ENCODE measurements at places on chromosomes 7 and 10.

GRCh38 chr10:74021248-74022055, 23.5 kb downstream of the VCL start:
- DNase-seq = no peak

GRCh38 chr7:78151229-78151628, 352.7 kb downstream of the PHTF2 start:
- DNase-seq = no peak

DNA sequence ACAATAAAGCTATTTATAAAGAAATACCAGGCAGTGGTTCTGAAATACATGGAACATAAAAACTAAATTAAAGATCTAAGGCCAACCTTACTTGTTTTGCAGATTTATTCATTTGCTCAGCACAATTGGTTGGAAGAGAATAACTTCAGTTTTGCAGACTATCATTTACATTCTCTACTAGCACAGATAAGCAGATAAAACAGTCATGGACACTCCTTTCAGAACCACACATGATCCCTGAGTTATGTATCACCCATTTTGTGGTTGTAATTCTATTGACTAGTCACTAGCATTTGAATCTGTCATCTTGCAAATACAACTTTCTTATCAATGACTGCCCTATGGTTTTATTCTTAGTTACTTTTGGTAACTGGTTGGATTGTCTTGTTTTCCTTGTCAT, 45.1 kb downstream of the PRKAR2B start:
- DNase-seq = peak; percentile 51

GRCh38 chr7:17472939-17473338, 174.5 kb downstream of the AHR start:
- no peak for DNase-seq

DNA sequence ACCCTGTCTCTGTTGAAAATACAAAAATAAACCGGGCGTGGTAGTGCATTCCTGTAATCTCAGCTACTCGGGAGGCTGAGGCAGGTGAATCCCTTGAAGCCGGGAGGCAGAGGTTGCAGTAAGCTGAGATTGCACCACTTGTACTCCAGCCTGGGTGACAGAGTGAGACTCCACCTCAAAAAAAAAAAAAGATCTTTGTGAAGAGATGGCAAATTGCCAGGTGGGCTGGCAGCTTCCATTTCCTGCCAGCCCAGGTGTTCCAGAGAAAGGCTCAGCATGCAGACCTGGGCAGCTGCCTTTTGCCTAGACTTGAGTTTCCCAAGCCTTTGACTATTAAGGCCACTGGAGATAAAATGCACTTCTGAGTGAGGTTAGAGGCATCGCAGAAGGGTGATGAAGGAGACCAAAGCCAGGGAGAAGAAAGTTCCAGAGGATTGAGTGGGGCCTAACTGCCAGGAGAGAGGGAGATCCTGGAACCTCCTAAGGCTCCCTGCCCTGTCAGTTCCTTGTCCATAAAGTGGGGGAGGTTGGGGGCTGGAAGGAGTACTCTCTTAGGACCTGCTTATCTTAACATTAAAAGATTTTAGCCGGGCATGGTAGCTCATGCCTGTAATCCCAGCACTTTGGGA, 10.0 kb upstream of the DDIT4 start:
- DNase-seq = peak; percentile 74

DNA sequence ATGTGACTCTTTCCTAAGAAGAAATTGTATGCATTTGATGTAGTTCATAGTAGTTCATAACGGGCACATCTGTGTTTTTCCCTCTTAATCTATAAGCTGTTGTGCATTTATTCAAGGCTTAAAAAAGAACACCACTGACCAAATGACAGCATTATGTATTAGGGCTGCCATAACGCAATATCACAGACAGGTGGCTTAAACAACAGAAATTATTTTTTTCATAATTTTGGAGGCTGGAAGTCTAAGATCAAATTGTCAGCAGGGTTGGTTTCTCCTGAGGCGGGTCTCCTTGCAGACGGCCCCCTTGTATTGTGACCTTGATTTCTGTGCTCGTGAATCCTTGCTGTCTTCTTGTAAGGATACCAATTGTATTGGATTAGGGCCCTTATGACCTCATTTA, 627 bp upstream of the SSMEM1 start:
- DNase-seq = peak; percentile 58

DNA sequence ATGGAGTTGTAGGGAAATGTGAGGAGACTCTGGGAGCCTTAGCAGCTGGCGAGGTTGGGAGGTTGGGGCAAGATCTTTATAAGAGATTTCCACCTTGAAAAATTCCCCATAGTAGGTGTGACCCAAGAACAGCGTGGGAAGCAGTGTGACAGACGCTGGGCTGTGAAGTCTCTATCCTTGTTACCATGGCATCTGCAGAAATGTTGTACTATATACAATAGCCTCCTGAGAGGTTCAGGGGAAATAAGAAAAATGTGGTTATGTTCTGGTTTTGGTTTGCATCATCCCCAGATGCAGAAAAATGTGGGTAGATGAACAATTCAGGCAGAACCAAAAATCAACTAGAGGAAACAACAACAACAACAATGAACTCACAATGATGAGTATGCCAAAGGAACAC, 498.6 kb downstream of the SH2D4B start:
- no peak for DNase-seq

- no peak for DNase-seq
These were observed 19.6 kb downstream of the SVIL start for GRCh38 chr10:29615195-29615594.

DNA sequence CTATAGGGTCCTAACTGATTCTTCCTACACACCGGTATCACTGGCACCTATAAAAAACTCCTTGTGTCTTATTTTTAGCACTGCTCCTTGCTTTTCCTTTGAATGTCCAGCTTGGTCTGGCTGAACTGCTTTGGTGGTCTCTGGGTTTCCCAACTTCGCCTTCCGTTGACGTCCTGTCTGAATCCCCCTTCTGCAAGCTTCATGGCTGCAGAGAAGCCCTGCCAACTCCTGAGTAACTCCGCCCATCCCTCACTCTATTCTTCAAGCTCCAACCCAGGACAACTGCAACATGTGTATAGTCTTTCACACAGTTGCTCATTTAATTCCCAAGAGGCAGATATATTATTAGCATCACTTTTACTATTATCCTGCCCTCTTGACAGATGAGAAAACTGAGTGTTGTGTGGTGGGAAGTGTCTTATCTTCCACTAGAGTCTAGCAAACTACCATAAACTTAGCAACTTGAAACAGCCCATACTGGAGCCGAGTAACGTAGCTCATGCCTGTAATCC, 40.9 kb downstream of the MTURN start:
- no peak for DNase-seq

DNA sequence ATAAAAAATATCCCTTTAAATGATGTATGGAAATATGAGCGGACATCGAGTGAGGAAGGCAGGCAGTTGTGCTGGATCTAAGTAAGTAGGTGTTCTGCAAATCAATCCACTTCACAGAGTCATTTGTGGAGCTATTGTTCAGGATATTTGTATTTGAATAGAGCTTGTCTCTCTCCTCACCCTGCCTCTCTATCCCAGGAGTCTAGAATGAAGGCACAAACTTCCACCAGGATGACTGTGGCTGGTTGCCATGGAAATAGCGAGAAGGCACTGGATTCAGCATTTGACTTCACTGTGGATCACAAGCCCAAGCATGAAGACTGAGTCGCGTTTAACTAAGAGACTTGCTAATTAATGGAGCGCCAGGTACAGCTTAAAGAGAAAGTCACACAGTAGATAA, 53.2 kb downstream of the NPY start:
- DNase-seq = no peak

DNA sequence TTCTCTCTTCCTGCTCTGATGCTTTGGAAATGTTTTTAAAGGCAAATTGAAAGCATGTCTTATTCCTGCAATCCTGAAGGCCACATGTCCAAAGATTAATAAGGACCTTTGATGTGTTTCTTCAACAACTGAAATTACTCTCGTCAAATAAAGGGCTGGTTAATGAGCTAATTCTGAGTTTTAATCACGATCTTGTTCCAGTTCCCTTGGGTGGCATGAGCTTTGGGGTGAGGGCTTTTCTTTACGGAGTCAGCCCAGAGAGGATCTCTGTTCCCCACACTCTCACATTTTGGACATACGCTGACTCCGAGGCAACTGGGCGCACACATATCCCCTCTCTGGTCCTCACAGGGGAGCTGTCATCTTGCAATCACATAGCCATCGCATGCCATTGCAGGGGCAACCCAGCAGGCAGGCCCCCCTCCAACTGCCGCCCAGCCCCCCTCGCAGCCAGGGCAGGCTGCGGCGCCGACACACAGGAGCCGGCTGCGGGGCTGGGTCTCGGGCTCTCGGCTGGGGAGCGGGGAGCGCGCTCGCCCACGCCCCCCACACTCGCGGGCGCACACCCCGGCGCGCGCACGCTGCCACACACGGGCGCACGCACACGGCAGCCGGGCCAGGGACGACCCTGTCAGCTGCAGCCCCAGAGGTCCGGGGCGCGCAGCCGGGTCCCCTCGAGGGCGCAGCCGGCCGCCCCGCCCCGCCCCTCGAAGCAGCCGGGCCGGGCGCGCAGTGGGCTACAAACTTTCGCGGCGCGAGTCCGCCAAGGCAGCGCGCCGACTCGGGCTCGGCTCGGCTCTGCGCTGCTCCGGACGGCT, at the start of gene GDF10:
TSS of gene GDF10 (plus strand) at position 587 of the 818 bp plus-strand sequence. CDS start 455 bp downstream, outside the sequence.
- no peak for DNase-seq

DNA sequence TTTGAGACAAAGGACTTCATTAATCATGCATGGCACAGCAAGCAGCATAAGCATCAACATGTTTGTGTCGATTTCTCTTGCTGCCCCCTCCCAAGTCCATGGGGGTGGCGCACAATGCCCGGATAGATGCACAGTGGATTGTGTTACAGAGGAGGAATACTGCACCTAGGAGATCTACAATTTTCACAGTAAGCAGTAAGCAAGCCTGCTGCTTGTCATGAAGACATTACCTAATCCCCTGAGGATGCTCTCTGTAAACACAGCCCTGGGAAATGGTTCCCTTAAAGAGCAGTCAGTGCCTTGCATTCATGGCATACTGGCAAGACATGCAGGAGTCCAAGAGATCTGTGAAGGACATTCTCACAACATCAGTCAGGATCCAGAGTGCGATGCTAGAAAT, 137.7 kb downstream of the ETV1 start:
- DNase-seq = no peak

DNA sequence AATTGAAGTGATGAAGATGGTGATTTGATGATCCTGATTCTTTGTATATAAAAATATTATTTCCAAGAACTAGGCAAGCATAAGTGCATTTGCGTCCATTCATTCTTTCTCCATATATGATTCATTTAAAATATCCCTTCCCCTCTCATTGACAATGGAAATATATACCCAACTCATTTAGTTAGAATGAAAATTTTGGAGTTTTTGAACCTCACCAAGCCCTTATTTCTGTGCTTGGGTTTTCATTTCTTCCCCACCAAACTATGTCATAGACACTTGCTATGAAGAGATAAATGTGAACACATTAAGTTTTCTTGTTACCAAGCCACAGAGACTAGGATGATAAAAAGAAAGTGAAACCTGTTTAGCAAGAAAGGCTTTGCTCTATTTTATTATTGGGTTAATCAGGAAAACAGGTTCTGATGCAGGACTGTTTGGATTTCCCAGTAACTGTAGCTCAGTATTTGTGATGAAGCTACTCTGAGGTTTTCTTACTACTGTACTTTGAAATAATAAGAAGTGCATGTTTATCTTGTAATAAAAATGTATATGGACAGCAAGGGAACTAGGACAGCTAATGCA, 68.3 kb downstream of the ITGB1 start:
- DNase-seq = no peak

- peak; percentile 63 for DNase-seq
These were observed 638 bp downstream of the IQCE start for GRCh38 chr7:2559283-2559950.

GRCh38 chr10:79013406-79013987, 55.3 kb upstream of the ZMIZ1 start:
- no peak for DNase-seq

- no peak for DNase-seq
These were observed 267.7 kb downstream of the MAD1L1 start for GRCh38 chr7:1964913-1965578.

DNA sequence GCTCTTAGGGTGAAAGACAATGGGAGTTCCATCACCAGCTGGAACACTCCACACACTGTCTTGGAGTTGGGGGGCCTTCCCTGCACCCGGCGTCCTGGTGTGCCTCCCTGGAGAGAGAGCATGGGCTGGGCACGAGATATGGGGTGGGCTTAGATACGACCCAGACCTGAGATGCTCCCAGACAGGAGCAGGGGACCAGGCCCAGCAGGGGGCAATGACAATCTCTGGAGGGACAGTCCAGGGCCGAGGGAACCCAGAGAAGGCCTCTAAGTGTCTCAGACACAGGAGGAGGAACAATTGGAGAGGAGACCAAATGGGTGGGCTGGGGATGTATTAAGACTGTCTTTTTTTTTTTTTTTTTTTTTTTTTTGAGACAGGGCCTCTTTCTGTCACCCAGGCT, 40.0 kb downstream of the MYL10 start:
- DNase-seq = no peak

GRCh38 chr7:116169060-116169459, 41.3 kb upstream of the TES start:
- no peak for DNase-seq

DNA sequence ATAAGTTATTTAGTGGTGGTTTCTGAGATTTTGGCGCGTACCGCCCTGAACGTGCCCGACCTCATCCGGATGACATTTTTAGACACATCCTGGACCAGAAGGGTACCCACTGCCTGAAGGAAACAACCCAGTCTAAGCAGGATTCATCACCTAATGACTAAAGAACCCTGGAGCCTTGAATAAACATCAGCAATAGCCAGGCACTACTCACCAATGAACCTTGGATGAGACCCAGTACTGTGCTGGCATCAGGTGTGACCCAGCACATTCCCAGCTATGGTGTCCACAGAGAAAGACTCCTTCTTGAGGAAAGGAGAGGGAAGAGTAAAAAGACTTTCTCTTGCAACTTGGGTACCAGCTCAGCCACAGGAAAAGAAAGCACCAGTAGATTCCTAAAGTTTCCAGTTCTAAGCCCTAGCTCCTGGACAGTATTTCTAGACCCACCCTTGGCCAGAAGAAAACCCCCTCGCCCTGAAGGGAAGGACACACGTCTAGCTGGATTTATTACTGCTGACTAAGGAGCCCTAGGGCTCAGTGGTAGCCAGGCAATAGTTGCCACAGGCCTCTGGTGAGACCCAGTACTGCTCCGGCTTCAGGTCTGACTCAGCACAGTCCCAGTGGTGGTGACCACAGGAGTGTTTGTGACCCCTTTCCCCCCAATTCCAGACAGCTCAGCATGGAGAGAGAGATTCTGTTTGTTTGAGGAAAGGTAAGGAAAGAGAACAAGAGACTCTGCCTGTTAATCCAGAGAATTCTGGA, 32.5 kb downstream of the ZNF277 start:
- DNase-seq = no peak

GRCh38 chr10:31816318-31816717, 112.3 kb downstream of the ARHGAP12 start:
- DNase-seq = no peak

DNA sequence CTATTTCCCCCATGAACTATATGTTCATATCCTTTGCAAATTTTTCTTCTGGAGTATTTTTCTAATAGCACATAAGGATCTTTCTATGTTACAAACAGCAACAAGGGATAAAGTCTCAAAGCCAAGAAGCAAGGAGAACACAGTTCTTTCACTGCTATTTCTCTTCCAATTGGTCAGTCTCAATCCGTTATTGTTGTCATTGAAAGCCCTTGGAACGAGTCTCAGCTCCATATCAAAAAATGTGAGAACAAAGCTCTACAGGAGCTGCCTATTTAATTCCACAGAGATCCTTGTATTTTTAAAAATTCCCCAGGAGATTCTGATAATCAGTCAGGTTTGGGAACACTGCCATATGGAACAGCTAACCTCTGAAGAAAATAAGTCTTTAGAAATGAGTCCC, 15.7 kb downstream of the SLC35B4 start:
- no peak for DNase-seq

All from NAMALWA (cell line).